SJSA1 (cell line): ENCODE measurements at places on chromosomes 4 and X. TPM values are rescaled to one million over a fixed set of nuclear protein-coding genes. Genes with fewer than 3 reads are reported as not detected.

HERC6 gene
- total RNA-seq = 2.1 and 12.3 TPM in 2 replicates

DNA sequence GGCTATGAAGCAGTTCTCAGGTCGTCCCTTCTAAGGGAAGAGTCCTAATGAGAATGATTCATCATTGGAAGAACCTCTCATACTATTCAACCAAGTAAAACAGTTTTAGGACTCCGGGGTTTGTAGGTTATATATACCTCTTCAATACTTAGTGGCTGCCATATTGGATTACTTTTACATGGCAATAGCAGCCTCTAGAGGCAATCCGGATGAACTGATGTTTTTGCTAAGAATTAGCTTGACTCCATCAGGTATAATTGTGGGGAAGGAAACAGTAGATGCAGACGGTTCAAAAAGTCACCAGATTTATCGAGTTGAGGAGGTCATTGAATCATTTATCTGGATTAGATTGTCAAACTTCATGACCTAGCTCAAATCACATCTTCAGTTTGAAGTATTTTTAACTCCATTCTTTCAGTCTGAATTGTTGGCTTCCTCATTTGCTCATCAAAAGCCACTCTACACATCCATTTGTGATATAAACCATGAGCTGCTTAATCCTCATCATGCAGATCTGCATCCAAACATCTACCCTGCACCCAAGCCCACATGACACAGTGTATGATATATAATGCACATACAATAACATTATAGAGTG, 28.4 kb downstream of the GUCY1B1 start:
- peak; percentile 34 for DNase-seq

DNA sequence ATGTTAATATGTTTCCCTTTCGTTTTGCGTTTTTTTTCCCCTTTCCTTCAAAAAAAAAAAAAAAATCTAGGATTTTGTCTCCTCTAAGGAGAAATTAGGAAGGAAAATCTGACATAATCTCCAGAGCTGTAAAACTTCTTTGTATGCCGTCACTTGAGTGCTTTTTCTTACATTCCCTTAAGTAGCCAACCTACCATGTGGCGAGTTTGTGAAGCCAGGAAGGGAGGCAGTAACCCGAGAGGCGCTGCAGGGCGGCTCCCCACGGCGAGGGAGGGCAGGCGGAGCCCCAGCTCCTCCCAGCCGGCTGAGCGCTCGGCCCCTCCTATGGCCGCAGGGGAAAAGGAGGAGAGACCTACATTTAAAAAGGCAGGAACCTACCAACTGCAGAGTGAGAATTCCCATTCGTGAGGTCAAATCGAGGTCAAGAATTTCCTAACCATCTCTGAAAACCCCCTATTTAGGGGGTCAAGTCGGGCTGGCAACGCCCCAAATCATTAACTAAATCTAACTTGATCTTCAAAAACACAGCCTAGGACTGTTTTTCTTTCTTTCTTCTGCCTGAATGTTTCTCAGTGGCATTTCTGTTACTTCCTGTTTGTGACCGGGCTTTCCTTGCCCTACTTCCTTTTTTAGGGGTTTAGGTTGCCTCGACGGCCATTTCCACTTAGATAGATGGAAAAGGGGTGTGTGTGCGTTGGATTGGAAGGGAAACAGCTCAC, 345.1 kb upstream of the KLF3 start:
- peak; percentile 91 for DNase-seq

DNA sequence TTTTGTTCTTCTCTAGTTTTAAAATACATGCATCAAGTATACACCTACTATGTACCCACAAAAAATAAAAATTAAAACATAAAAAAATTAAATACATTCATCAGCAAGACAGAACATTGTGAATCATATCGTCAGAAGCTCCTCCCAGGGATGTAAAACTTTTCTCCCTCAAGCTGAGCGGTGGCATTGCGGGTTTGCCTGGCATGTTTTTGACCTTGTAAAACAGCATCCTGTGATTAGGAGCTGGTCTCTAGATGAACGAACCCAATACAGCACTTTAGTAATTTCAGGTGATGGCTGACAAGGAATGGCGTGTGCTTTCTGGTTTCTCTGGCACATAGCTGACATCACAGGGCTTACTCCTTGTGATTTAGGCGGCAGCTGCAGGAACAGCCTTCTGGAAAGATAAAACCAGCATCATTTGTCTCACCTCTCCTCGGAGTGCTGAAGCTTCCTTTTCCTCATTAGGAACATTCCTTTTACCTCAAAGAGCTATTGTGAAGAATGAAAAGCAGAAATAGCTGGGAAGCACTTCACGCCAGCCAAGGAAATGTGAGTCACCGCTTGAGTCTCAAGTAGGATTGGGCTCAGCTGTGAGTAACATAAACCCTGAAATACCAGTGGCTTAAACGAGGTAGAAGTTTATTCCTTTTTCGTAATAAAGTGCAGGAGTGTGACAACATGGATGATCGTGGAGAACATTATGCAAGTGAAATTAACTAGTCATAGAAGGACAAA, 44.3 kb downstream of the NYX start:
- peak; percentile 65 for DNase-seq

- DNase-seq = no peak
Observed at GRCh38 chrX:148513661-148514060, 13.2 kb downstream of the AFF2 start.

GRCh38 chr4:93469560-93469959, 359.0 kb upstream of the ATOH1 start:
- DNase-seq = no peak

DNA sequence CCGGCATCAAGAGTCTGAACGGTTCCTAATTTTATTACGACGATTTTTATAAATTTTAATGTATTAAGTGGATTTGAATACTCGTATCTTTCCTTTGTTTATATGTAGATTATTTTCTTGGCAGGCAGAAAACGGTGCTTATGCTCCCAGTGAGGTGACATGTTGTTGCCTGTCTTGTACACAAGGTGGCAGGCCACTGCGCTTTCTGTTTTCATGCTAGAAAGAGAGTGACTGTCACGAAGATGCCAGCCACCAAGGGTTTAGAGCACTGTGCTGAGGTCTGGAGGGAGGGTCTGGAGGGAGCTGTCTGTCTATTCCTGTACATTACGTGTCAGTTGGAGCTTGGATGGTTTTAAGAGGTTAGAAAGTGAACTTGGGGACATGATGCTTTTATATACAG, 87.7 kb downstream of the SHROOM2 start:
- peak; percentile 10 for DNase-seq

GRCh38 chrX:34915463-34916225, 27.0 kb upstream of the FAM47B start:
- no peak for DNase-seq

DNA sequence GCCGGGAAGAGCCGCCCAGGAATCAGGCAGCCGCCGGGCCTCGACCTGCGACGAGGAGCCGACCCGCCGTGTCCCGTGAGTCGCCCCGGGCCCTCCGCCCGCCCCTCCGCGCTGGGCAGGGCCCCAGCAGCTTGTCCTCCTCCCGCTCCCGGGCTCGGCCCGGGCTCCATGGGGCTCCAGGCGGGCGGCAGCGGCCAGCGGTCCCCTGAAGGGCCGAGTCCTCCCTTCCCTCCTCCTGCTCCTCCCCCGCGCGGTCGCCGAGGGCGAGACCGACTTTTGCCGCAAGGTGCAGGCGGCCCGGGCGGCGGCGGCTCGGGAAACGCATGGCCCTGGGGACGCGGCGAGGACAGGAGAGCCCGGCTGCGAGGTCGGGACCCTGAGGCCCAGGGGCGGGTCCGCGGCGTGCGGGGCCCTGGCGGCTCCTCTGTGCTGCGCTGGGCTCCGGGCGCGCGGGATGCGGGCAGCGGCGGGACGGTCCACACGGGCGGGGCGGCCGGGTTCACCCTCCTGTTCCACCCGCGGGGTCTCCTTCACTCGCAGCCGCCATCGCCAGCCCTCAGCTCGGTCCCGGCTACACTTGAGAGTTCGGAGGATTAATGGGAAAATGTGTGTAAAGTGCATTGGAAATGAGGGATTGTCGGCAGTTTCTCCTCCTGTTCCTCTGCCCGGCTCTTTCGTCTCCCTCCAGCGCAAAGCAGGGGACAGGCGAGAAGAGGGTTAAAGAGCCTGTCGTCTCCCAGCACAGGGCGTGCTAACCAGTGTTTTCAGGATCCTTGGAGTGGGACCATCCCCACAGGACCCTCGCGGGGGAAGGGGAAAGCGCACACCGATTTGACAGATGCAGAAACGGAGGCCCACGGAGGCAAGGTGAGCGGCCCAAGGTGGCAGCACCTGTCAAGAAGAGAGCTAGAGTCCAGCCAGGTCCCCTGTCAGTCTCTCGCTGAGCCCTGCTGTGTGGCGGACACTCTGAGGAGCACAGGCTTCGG, 16.6 kb upstream of the ZNF718 start:
- DNase-seq = no peak

NPNT gene
- not detected in 2 replicates for total RNA-seq

- DNase-seq = no peak
Observed at GRCh38 chr4:2860391-2861348, 17.0 kb downstream of the ADD1 start.

- DNase-seq = no peak
Observed at GRCh38 chr4:74632634-74633033, 161.7 kb downstream of the BTC start.
